ENCODE measurements at places on chromosomes 12 and 14.

GRCh38 chr12:126907900-126908764, 1358.8 kb upstream of the TMEM132C start:
- no peak for DNase-seq

DNA sequence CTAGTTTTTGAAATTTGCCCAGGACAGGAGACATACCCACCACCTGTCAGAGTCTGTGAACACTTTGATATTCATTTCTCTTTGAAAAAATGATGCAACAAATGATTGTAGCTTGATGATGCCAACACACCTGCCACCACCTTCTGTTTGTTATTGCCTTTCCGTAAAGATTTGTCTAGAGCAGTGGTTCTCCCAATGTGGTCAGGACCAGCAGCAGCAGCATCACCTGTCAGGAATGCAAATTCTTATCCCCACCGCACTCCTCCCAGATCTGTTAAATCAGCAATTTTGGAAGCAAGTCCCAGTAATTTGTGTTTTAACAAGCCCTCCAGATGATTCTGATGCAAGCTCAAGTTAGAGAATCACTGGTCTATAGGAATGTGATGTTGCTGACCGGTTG, 9.9 kb downstream of the CCDC175 start:
- DNase-seq, result peak; percentile 25

DNA sequence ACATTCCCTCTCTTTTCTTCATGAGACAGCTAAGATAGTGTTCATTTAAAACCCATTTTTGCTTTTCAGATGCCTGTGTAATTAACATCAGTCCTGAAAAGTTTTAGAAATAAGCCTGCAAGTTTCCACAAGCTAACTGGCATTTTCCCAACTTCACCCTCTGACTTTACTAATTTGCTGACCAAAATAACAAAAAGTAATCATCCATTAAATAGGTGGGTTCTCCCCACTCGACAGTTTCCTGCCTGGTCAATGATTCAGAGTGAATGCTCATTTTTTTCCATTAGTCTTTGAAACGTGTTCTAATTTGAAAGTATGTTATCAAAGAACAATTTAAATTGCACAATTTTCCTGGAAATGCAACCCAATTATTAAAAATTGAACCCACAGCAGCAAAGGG, 23.6 kb downstream of the NELL2 start:
- no peak for DNase-seq

DNA sequence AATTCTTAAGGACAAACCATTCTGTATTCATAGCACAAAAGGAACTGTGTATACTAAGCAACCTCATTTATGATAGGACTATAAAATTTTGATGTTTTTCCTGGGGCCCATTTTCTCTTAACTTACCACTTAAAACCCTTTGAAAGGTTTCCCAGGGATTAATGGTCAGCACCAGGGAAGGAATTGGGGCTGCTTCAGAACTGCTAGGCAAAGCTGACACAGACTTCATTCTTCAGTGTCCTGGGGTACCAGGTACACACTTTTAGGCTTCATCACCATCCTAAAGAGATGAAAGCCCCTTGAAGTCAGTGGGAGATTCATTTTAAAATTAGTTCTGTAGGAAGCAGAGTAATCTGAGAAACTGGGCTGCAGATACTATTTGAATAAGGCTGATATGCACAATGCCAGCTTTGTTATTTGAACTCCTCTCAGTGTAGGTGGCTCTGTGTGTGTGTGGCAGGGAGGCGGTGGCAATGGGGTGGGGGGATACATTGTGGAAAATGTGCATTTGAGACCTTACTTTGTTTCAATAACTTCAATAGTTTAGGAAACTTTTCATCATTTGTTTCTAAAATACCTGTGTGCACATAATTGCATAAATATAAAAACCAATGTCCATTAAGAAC, 329.3 kb upstream of the DCN start:
- no peak for DNase-seq

DNA sequence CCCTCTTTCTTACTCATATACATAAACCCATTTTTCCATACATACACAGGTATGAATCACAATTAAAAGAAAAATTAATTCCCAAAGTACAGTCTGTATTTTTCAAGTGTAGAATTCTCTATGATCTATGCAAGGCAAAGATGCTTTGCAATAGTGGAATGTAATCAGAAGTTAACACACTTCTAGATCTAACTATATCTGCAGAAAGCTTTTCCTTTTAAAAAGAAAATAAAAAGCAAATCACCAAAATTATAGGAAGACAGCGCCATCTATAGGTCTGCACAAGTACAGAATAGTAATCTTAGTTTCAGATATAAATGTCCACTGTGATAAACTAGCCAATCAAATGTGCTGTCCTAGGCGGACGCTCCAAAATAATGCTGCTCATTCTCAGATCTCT, 22.0 kb downstream of the SLC25A21 start:
- DNase-seq, result peak; percentile 36

- DNase-seq, result no peak
These were observed 471.5 kb upstream of the DCN start for GRCh38 chr12:91654087-91654486.

DNA sequence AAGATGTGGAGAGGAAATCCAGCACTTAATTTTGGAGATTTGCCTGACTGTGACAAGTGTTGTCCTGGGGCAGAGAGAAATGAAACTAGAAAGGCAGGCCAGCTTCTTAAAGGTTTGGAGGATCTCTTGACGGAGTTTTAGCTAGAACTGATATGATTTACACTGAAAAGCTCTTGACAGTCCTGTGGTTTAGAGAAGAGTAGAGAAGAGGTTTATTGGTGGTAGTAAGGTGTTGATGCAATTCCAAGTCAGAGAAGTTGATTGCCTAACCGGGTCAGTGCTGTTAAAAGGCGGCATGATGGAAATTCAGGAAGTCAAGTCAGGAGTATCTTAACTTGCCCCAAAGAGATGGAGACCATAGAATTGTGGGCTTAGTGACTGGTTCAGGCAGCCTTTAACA, 89.0 kb upstream of the TRAF3 start:
- DNase-seq, result no peak

GRCh38 chr12:114783089-114783618, 99.2 kb upstream of the TBX3 start:
- no peak for DNase-seq

- no peak for DNase-seq
These were observed 225.8 kb upstream of the PLXNC1 start for GRCh38 chr12:93922583-93923006.

GRCh38 chr12:56104815-56105608, 653 bp downstream of the PA2G4 start:
- DNase-seq, result no peak

Measured in mammary epithelial cell (primary cell).